ENCODE measurements at places on chromosomes 16 and 17.
A peak's percentile ranks its signal among the peaks of the same experiment; 100 is the strongest.

GRCh38 chr17:63126607-63127006 is 160.6 kb downstream of the TANC2 start:
- no peak for DNase-seq

GRCh38 chr16:28186752-28187151 is 25.0 kb downstream of the XPO6 start:
- no peak for DNase-seq

GRCh38 chr16:1125471-1125870 is 27.4 kb upstream of the CACNA1H start:
- DNase-seq, result peak; percentile 84

DNA sequence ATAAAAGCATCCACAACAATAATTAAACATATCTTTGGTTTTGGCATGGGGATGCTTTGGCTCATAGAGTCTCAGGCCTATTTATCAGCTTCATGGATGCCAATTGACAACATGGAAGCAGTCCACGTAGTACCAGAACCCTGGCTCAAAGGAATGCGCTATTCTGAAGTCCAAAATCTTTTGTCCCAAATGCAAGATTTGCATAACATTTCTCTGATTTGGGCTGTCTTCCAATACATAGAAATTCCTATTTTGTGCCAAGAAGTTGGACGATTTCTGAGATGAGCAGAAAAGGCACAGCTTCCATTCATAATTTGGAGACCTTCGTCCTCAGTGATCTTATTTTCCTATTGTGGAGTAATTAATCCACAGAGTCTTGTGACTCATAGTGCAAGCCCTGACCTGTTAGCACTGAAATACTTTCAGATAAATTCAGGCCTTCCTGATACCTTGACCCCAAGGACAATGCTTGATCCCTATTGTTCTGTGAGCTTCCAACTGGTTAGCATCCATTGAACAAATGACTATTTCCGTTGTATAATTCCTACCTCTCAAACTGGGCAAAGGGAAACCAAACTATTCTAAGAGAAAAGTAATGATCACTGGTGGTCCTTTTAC is 78.4 kb upstream of the CDH11 start:
- no peak for DNase-seq

- no peak for DNase-seq
Measured at GRCh38 chr17:17959520-17960361, 12.5 kb downstream of the TOM1L2 start.

- no peak for DNase-seq
Measured at GRCh38 chr17:11885051-11885450, 112.2 kb downstream of the ZNF18 start.

- DNase-seq, result no peak
Measured at GRCh38 chr17:31446195-31446967, 54.9 kb downstream of the RAB11FIP4 start.

DNA sequence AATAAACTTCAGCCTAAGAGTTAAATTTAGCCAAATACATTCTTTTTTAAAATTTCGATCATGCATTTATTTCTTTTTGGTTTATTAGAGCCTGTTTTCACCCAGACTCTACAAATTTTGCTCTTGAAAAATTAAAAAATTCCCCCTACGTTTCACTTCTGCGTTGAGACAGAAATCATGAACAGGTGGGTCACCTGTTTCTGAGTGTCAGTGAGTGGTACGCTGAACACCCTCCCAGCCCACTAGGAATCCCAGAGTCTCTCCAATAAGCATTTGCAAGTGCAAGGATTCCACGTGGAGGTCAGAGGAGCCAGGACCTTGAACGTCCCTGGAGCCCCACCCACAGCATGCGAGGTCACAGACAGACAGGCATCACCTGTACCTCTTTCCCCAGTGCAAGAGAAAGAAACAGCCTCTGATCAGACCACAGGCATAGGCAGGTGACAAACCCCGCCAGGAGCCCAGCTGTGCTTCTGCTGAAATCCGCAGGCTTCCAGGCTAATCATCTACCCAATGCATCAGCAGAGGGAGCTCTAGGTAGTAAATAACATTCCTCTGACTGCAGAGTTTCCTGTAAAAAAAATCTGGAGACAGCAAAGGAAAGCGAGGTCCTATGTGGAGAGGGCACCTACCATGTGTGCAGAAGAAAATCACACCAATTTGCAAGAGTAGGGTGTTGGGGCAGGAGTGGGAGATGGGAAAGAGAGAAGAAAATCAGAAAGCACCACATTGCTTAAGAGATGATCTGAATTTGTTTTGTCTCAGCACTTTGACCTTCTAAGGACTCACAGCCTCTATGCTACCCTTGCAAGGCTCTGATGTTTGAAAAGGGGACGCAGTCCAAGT is 5.9 kb upstream of the XYLT1 start:
- peak; percentile 69 for DNase-seq

DNA sequence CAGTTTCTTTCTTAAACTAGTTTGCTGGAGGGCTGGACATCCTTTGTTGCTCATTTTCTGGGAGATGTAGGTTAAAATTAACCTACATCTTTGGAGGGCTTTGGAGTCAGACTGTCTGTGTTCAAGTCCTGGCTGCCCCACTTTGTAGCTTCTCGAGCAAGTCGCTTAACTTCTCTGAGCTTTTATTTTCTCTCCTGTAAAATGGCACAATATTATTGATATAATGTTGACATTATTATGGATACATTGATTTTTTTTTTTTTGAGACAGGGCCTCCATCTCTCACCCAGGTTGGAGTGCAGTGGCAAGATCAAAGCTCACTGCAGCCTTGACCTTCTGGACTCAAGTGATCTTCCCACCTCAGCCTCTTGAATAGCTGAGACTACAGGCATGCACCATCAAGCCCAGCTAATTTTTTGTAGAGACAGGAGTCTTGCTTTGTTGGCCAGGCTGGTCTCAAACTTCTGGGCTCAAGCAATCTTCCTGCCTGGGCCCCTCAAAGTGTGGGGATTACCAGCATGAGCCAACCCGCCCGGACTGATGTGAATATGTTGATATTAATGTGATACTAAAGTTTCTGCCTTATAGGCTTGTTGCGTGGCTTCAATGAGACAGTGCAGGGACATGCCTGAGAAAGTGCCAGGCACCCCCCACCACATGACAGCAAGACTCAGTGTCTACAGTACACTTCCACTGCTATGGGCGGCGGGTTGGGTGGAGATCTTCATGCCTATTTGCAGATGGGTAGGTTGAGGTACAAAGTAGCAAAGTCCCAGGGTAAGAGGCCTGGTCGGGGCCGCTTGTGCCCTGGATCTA is 31.6 kb upstream of the RMI2 start:
- DNase-seq, result no peak

- DNase-seq, result no peak
Measured at GRCh38 chr16:31436221-31437045, 6.2 kb downstream of the ZNF843 start.

DNA sequence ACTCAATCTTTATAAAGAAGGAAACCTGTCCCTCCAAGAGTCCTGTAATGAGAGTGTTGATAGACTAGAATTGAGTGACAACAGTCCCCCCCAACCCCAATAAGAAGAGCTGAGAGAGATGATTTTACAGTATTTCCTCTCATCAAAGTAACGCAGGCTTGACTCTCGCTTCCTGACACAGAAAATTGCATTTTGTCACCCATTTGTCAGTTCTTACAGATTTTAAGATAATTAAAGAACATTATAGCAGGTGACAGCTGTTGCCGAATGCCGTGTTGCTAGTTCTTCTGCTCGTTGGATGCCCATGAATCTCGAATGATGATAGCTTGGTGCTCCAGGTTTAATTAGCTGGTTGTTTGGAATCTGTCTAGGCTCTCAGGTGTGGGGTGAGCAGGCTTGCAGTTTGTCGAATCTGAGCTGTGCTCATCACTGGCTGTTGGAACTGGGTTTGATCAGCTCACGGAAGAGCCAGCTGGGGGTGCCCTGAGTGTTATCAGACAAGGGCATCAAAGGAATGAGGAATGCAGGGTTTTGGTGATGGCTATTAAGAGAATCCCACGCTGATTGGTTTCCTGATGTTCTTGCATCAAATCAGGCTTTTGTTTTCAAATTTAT is 84.8 kb upstream of the CPHXL start:
- DNase-seq, result no peak

- no peak for DNase-seq
Measured at GRCh38 chr17:76686538-76687297, 24.0 kb downstream of the MXRA7 start.

- DNase-seq, result no peak
Measured at GRCh38 chr16:23807028-23807427, 28.8 kb upstream of the PRKCB start.

GRCh38 chr16:83066011-83066410 is 439.2 kb downstream of the CDH13 start:
- DNase-seq, result no peak

DNA sequence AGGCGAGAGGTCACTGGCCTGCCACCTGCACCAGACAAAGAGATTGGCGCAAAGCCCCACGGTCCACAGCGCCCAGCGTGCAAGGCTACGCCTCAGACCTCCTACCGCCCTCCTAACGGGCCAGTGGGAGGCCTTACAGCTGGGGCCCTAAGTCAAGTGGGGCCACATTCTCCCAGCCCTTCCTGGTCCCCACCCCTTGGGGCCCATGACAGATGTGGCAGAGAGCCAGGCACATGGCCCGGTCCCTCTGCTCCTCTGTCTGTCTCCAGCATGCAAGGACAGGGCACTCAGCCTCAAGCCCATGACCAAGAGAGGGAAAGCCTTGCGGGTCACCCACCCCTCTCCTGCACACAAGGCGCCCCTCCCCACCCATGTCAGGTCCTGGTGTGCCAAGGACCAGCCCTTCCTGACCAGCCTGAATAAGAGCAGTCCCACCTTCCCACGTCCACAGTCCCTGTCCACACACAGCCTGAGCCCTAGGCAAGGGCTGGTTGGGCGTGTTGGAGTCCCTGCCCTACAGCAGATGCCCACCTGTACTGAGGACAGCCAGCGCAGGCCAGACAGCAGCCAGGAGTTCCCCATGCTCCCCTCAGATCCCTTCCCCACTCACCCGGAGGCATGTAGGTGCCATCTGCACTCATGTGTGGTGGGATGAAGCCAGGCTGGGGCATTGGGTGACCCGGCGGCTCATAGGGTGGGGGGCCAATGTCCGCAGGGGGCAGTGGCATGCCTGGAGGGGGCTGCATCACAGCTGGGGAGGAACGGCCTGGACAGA is 25.3 kb downstream of the CDIP1 start:
- no peak for DNase-seq

DNA sequence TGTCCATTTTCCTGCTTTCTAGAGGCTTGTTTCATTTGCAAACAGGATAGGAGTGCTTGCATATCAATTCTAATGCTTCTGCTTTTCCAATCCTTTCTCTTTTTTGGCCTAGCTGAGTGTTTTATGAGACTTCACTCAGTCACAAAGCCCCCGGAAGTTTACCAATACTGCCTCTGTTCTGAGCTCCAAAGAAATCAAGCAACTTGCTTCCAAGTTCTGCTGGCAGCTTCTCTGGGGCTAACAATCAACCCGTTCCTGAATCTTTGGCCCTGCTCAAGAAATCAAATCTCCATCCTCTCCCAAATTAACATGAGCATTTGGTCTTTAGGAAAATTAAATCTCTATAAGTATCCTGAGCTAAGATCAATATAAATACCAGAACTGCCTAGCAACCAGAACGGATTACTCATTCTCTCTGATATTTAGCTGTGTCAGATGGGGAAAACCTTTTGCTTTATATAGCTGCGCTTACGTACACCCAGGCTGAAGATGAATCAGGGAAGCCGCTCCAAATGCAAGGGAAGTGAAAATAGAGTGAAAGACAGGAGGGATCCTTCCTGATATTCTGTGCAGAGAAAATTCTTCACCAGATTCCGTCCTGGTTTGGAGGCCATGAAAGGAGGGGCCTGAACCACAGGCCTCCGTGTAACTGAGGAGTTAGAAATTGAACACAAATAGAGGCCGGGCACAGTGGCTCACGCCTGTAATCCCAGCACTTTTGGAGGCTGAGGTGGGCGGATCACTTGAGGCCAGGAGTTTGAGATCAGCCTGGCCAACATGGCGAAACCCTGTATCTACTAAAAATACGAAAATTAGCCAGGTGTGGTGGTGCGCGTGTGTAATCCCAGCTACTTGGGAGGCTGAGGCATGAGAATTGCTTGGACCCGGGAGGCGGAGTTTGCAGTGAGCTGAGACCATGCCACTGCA is 23.3 kb upstream of the GRB2 start:
- peak; percentile 76 for DNase-seq

GRCh38 chr17:61462719-61463315 is 10.6 kb downstream of the TBX4 start:
- no peak for DNase-seq

- no peak for DNase-seq
Measured at GRCh38 chr17:8969901-8970300, 4.4 kb upstream of the PIK3R5 start.

DNA sequence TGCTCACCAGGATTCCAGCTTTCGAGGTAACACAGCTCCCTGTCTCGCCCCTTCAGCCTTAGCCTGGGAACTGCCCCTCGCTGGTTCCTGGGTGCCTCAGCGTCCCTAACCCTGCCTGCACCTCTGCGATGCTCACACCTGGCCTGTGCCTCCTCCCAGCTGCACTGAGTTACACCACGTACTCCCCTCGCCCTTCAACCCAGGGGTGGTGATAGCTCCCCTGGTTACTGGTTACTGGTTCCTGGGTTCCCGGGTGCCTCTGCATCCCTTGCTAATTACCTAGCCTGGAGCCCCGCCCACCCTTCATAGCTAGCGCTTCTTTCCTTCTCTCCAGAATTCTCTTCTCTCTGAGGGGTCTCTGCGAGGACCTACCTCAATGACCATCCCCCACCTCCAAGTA is 65.3 kb upstream of the PLCG2 start:
- DNase-seq, result no peak

- no peak for DNase-seq
Measured at GRCh38 chr16:54165174-54165911, 121.2 kb downstream of the IRX3 start.

DNA sequence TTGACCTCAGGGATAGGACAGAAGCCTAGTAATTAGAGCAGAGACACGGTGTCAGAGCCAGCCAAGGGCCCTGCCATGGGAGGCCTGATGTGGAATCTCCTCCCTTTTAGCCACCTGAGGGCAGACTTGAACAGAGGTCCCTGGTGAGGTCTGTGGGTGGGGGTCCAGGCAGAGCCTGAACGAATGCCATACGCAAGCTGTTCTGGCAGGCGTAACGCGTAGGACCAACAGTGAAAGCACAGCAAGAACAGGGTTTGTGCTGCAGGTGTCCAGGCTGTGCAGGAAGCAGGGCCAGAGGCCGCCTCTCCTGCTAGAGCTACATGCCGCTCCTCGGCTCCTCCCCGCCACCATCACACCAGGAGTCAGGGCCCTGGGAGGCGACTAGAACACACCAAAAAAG is 81.9 kb upstream of the TBX2 start:
- DNase-seq, result no peak

DNA sequence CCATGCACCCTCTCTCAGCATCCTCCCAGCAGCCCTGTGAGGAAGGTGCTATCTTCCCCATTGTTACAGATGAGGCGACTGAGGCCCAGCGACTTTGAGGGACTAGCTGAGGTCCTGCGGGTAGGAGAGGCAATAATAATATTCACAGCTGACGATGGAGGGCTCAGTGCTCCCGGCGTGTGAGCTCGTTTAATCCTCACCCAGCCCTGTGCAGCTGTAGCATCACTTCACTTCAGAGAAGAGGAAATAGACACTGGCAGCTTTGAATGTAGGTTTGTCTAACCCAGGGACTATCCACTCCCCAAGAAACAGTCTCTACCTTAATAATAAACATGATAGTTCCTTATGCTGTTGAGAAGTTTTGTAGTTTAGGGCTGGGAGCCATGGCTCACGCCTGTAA is 21.6 kb downstream of the LASP1 start:
- no peak for DNase-seq
